Activated CD4-positive, alpha-beta T cell treated with anti-CD3 and anti-CD28 coated beads for 36 hours (primary cell): ENCODE measurements at places on chromosomes 1 and 21. TPM values are rescaled to one million over a fixed set of nuclear protein-coding genes. Genes with fewer than 3 reads are reported as not detected.

- DNase-seq, result no peak
Measured at GRCh38 chr1:108817016-108817415, 39.9 kb downstream of the AKNAD1 start.

- DNase-seq, result no peak
Measured at GRCh38 chr1:21891081-21891480, 46.0 kb downstream of the HSPG2 start.

Gene ZBTB8A
- total RNA-seq, result 0.30 TPM

GRCh38 chr1:54599211-54599823 lies 24.0 kb downstream of the FAM151A start:
- DNase-seq, result no peak

- DNase-seq, result no peak
Measured at GRCh38 chr21:15743593-15743992, 13.8 kb downstream of the USP25 start.

DNA sequence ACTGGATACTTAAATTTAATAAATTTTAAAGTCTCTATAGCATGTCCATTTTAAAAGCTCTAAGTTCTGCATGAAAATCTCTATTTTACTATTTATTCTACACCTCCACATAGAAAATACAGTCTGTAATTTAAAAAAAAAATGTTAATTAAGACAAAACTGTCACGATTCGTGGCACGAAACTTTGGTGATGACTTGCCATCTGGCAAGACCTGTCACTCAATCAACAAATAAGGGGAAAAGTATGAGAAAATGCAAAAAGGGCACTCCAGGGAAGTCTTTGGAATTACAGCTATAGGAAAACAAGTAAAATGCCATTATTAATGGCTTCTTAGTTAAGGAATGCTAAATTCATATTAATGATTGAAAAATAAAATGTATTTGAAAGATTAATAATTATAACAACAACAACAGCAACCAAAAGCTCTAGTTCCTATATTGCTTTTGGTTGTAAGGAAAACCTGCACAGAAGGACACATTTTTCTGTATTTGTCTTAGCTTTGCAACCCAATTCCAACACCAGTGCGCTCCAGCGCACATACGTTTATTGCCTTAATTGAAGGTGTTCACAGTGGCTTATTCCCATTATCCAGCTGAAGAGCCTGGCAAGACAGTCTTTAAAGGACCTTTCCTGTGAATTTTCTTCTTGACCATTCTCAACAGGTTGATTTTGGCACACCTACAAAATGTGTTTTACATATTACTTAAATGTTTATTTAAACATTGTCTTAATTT lies 107.8 kb downstream of the PLPPR5 start:
- DNase-seq, result no peak

Gene NLRP3
- total RNA-seq, result 1.5 TPM

Gene PDXK
- total RNA-seq, result 117 TPM

Gene TPTE
- total RNA-seq, result not detected

Gene TMEM54
- 1.4 TPM for total RNA-seq

GRCh38 chr1:239761509-239761908 lies 330.2 kb upstream of the FMN2 start:
- DNase-seq, result no peak

Gene LENEP
- total RNA-seq, result 0.79 TPM

Gene TSPAN2
- total RNA-seq, result 0.91 TPM

Gene IL12RB2
- total RNA-seq, result 77.9 TPM

DNA sequence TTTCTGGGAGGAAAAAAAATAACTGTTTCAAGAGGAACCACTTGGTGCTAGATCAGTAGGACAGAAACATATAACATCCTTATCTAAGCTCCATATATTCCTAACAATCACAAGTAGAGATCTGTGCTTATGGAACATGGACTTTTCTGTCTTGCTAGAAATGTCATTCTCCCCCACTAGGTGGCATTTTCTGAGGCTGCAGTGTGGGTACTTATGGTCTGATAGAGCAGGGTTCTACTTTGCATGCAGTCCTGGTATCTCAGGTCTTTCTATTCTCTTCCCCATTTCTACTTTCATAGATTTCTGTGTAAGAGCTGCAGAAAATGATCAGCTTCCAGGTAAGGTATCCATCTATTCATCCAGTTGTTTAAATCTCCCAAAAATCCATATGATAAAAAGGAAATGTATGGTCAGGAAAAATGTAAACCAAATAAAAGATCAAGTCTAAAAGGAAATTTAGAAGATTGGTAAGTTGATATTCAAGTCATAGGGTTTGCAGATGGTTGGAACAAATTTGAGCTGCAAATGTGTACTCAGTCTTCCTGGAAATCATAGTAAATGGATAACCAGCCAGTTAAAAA lies 1.5 kb downstream of the ZNF684 start:
- DNase-seq, result peak; percentile 47

DNA sequence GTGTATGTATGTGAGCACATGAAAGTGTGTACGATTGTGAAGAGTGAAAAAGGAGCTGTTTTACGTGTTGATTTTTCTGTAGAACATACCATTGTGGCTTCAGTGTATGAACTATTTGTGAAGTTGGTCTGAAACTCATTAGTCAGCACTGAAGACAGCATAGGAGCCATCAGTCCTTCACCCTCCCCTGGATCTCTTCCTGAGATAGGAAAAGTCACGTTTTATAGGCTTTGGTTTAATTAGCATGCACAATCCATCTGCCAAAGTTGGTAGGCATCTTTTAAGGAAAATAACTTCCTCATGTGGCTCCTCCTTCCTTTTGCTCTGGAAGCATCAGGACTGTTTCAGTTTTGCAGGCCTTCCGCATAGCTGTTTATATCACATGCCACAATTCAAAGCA lies 1.4 kb upstream of the RABIF start:
- DNase-seq, result no peak

Gene EXOSC10
- total RNA-seq, result 89.6 TPM

- DNase-seq, result no peak
Measured at GRCh38 chr1:235878082-235878811, 11.5 kb upstream of the LYST start.

Gene PRKAA2
- total RNA-seq, result not detected

DNA sequence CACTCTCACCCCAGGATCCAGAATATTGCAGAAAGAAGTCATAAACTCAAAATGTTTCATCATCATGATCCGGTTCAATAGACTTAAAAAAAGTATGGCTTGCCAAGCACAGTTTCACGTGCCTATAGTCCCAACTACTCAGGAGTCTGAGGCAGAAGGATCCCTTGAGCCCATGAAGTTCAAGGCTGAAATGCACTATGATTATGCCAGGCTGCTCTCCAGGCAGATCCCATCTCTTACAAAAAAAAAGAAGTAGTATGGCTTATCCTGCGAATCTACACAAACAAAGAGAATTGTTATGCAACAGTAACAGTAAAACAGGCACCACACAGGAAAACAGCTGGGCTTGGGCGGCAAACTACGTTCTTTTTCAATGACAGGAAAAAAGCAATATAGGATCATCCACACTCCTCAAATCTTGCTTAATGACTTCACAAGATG lies 76.2 kb downstream of the EIF4G3 start:
- DNase-seq, result no peak

DNA sequence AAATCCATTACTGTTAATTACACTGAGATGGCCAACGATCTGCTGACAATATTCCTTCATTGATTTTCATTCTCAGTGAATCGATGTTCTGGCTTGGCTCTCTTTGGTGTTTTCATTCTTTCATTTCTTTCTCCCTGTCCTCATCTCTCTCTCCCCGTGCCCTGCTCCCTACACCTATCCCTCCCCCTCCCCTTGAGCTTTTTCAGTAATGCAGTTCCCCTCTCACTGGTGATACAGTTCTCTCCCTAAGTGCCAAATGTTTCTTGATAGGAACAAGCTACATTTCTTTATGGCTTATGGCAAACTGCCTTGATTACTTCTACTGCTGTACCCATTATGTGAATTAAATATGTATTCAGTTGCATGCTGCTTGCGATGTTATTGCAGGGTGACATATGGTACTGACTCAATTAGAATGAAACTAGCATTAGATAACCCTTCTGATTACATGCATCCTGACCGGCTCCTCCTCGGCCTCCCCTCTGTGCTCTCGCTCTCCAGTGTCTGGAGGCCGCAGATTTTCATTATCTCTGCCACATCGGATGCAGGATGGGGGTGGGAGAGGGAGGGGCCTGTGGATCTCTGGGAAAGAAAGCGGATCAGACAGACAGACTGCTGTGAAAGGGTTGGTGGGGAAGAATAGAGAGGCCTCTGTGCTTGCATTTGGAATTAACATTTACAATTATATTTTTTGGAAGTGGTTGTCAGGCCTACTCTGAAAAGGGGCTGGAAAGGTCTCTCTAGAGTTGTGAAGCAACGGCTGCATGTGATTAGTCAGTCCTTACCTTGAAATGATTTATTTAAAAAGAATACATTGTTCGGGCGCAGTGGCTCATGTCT lies 130.9 kb downstream of the PBX1 start:
- DNase-seq, result no peak

Gene SPRR2E
- not detected for total RNA-seq

DNA sequence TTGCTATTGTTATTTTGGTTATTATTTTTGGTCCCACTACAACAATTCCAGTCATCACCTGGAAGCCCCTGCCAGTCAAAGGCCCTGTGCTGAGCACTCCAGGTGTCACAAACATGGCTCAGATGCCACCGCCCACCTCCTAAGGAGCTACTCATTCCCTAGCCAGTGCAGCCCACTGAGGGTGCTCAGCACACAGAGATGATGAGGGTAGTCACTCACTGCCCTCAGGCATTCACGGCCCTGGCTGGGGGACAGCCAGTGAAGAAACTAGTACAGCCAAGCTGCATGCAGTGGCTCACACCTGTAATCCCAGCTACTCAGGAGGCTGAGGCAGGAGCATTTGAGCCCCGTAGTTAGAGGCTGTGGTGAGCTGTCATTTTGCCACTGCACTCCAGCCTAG lies 42.3 kb downstream of the NIPAL3 start:
- DNase-seq, result no peak

Gene WNT4
- total RNA-seq, result not detected

GRCh38 chr21:36854391-36854790 lies 112.1 kb downstream of the HLCS start:
- peak; percentile 49 for DNase-seq

- no peak for DNase-seq
Measured at GRCh38 chr1:227774821-227775661, 39.8 kb downstream of the SNAP47 start.

- no peak for DNase-seq
Measured at GRCh38 chr1:85867189-85867588, 159.0 kb upstream of the ZNHIT6 start.

Gene PCSK9
- total RNA-seq, result not detected

Gene AMY2B
- 3.6 TPM for total RNA-seq

DNA sequence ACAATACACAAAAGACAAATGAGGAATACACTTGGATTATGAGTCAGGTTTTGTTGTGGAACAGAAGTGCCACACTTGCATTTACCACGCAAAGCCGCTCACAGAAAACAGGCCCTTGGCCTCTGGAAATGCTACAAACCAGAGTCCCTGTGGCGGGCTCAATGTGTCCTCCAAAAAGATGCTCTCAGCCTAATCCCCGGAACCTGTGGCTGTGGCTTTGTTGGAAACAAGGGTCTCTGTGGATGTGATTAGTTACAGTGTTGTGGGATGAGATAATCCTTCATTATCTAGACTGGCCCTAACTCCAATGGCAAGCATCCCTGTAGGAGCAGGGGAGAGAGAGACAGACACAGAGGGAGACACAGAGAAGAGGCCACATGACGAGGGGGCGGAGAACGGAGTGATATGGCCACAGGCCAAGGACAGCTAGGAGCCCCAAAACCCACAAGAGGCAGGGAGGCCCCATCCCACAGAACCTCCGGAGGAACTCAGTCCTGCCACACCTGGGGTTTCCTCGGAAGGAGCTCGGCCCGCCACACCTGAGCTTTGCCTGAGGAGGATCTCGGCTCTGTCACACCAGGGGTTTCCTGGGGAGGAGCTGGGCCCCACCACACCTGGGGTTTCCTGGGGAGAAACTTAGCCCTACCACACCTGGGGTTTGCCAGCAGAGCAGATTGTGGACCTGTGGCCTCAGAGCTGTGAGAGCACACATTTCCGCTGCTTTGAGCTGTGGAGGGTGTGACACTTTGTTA lies 55.4 kb downstream of the NPHP4 start:
- DNase-seq, result no peak

Gene MYOG
- total RNA-seq, result not detected

GRCh38 chr1:89765774-89766173 lies 55.1 kb upstream of the LRRC8D start:
- no peak for DNase-seq

Gene SLC30A2
- not detected for total RNA-seq

DNA sequence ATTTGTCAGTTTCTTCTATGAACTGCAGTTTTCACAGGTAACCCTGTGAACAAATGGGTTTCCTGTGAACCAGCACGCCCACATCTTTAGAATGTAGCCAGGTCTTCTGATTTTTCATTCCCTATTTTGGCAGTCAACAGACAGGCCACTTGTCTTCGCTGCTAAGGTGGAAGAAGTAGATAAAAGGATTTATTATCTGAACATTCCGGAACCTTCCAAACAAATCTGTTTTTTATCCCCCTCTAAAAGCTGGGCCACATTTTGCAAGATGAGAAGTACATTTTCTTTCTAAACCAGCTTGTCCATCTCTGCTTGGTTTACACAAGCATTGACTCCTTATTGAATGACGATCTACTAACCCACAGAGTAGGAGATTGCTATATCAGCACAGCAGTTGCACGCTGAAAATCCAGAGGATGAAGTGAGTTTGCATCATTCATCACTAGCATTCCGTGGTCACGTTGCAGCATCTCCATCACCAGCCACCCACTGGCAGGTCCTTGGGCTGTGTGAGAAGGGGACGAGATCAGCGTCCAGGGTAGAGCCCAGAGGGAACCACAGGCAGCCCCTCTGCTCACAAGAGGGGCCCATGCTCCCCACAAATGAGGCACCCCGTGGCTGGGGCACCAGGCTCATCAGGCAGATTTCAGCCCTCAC lies 83.5 kb downstream of the TOMM20 start:
- DNase-seq, result no peak

DNA sequence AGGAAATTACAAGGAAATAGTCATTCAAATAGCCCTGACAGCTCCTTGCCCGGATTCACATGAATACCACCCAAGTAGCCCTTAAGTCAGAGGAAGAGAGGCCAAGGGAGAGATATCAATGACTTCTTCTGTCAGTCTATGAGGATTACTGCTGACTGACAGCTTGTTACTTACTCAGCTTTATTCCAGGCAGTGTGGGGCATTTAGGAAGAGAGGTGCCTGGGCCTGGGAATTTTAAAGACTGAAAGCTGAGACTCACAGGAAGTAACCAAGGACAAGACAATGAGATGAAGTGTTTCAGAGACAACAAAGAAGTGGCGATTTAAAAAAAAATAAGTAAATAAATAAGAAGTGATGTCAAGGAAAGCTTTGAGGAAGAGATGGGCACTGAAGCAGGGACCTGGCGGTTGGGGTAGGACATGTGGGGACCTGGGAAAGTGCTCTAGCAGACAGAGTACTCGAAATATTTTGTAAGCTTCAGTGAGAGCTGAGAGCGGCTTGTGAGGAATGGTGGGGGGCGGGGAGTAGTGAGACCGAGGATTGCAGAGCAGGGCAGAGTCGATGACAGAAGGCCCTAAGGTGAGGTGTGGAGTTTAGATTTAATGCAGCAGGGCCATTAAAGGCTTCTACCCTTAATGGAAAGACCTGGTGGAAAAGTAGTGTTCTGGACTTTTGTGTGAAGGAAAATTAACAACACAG lies 58.9 kb downstream of the ST3GAL3 start:
- DNase-seq, result no peak

- no peak for DNase-seq
Measured at GRCh38 chr1:230128569-230129285, 61.7 kb downstream of the GALNT2 start.

- DNase-seq, result no peak
Measured at GRCh38 chr21:15964236-15964855, 234.6 kb downstream of the USP25 start.

GRCh38 chr21:42799516-42799915 lies 79.8 kb downstream of the WDR4 start:
- DNase-seq, result peak; percentile 56
